ENCODE measurements at places on chromosomes 2 and 18. TPM values are rescaled to one million over a fixed set of nuclear protein-coding genes. Genes with fewer than 3 reads are reported as not detected.

GRCh38 chr2:102033031-102033749, 41.4 kb downstream of the IL1R2 start:
- no peak for DNase-seq

DNA sequence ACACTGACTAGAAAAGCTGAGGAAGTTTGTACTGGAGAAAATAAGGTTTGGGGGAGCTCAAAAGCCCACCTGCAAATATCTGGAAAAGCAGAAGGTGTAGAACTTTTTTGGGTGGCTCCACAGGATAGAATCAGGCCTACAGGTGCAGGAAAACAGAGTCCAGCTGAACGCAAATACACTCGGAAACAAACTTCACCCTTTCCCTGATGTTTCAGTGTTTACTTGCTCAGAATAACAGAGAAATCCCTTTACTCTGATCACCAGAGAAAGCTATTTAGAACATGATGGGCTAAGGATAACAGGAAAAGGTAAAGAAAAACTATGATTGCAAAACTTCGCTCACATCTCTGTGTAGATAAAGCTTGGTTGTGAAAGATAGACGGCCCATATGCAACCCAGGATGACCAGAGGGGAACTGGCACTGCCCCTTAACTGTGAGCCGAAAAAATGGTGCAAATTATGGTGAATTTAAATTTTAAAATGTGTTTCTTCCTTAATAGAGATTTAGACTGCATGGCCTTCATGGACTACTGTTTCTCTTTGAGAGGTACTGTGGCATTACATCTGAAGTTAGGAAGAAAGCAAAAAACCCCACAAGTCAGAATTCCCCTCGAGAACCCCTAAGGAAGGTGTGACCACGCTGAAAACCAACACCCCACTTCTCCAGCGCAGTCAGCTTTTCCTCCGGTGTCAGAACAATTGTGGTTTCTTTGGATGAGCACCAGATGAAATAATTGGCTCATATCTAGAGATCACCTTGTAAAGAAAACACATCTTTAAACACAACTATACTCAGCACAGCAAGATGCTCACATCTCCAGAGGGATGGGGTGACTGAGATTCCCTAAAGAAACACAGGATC, 84.5 kb upstream of the TMEM247 start:
- no peak for DNase-seq

GRCh38 chr18:22179174-22179573, 9.8 kb downstream of the GATA6 start:
- DNase-seq: no peak

DNA sequence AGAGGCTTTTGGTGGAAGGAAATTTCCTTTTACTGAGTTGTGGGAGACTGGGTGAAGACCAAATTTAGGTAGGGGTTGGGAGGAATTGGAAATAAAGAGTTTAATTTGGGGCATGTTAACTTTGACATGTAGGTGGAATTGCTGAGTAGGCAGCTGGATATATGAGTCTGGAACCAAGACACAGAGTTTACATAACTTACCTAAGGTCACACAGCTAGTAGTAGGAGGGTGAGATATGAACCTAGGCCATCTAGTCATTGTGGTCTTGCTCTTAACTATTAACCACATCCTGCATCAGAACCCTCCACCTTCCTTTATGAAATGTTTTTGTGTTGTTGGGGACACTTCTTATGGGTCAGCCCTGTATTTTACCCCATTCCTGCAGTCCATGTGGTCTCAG, 113.1 kb downstream of the ICOS start:
- DNase-seq: no peak

DNA sequence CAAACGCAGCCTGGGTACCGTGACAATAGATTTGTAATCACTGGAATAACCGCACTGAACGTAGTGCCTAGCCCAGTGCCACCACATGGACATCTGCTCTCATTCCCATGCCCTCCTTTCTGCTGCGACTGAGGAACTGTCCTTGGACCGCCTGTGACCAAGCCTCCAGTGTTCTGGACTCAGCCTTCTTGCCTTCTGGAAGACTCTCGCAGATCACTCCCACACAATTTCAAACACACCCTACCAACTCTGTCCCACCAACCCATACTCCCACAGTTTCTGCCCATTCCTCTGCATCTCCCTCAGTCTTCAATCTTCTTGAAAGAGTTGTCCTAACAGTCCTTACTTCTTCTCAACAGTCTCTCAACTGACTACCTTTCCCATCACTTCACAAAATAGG, 2.1 kb downstream of the RNF149 start:
- no peak for DNase-seq

SERPINE2 gene
- 22.2 TPM for total RNA-seq

DNA sequence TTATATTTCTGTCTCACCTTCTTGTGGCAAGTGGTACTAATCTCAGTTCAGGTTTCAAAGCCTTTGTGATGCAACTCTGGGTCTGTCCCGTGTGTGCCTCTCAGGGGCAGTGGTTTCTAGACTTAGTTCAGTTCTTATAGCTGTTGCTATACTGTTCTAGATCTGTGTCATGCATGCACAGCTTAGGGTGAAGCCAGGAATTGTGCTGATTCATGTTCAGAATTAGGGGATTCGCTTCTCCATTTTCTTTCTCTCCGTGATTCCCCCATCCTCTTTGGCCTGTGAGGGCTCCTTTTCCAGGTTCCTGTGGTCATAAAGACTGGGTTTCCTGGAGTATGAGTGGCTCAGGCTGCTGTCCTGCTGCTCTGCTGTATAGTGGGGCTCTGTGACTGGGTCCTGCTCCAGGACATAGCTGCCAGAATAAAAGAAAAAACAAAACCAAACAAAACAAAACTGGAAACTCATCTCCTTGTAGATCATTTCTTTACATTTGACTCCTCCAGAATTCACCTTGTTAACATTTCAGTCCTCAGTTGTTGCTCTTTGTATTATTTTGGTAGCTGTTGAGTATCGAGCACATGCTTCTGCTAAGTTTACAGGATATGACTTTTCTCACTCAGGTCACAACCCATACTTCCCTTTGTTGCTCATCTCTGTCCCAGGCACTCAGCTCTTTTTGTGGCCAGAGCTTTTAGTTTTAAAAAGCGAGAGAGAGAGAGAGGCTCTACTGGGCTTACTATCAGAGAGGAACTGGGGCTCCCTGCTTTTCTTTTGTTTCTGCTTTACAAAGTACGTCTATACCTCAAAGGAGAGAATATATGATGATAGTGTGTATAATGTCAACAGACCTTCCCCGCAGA, 34.2 kb downstream of the CERS6 start:
- no peak for DNase-seq

DNA sequence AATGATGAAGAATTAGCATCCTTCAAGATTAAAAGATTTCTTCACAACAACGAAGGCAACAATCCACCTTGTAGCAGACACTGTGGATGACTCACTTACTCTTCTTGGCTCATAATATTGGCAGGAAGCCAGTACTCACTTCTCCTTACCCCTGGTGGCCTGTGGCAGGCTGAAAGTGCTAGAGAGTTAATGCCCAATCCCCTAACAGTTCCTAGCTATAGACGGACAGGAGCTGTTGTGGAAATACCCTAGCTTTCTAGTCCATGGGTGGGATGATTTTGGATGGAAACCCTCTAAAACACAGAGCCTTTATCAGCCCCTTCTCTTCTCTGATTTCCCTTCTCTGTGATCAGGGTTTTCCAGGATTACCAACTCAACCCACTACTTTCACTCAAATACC, 128.6 kb upstream of the NYAP2 start:
- DNase-seq: no peak

TBR1 gene
- not detected for total RNA-seq

- DNase-seq: no peak
Observed at GRCh38 chr2:180842461-180842860, 137.9 kb upstream of the UBE2E3 start.

DNA sequence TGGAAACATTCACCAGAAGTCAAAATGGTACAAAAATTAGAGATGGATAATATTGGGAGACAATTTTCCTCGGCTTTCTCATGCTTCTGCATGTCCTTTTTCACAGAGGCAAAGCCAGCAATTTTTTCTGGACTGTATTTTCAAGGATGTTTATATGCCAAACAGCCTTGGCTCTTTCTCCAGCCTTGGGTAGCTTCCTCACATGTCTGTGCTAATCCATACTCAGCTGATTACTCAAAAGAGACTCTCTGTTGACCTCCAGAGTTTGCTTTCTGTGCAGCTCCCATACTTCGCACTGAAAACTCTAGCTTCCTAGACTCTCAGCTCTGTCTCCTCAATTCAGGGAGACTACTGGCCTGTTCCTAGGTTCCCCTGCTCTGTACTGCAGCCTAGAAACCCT, 10.6 kb downstream of the C18orf63 start:
- no peak for DNase-seq

INHBB gene
- total RNA-seq: not detected

ROCK2 gene
- 14.6 TPM for total RNA-seq

Measured in activated naive CD8-positive, alpha-beta T cell treated with anti-CD3 and anti-CD28 coated beads, Interleukin-2, amount 10 ng/mL, durations not matched to agents 7 days and 5 days (primary cell).